ENCODE measurements at places on chromosomes 1 and 21.

GRCh38 chr21:30717105-30717504 lies 1.5 kb downstream of the KRTAP21-3 start:
- no peak overlapping the region for H3K4me3 ChIP-seq
- H3K27me3 ChIP-seq, result no peaks in the 10 kb centered on the region
- no peak for DNase-seq
- no peaks in the 10 kb centered on the region for H3K36me3 ChIP-seq
- no peak overlapping the region for H3K27ac ChIP-seq

GRCh38 chr1:73475316-73475870 lies 722.6 kb downstream of the LRRIQ3 start:
- H3K4me3 ChIP-seq, result no peak overlapping the region
- no peaks in the 10 kb centered on the region for H3K27me3 ChIP-seq
- no peaks in the 10 kb centered on the region for H3K4me1 ChIP-seq
- no peaks in the 10 kb centered on the region for H3K36me3 ChIP-seq
- no peak overlapping the region for H3K27ac ChIP-seq

DNA sequence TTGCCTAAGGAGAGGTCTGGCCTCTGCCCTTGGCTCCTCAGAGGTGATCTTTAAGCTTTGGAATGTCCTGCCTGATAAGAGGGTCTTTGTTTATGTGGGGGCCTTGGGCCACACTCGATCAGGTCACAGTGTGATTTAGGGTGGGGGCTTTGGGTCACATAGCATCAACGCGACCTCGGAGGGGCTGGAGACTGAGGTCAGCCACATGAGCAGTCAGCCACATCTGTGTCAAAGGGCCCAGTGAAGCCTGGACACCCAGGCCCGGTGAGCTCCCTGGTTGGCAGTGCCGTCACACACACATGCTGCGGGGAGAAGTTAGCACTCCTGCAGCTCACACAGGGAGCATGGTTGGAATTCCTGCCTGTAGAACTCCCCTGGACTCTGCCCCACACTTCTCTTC lies 345.0 kb downstream of the NPHP4 start:
- no peaks in the 10 kb centered on the region for H3K36me3 ChIP-seq
- no peaks in the 10 kb centered on the region for H3K27me3 ChIP-seq
- no peak overlapping the region for H3K4me3 ChIP-seq

GRCh38 chr1:154474802-154475201 lies 27.2 kb upstream of the TDRD10 start:
- no peaks in the 10 kb centered on the region for H3K27me3 ChIP-seq
- H3K27ac ChIP-seq, result no peak overlapping the region
- H3K36me3 ChIP-seq, result no peaks in the 10 kb centered on the region
- H3K4me1 ChIP-seq, result no peaks in the 10 kb centered on the region

DNA sequence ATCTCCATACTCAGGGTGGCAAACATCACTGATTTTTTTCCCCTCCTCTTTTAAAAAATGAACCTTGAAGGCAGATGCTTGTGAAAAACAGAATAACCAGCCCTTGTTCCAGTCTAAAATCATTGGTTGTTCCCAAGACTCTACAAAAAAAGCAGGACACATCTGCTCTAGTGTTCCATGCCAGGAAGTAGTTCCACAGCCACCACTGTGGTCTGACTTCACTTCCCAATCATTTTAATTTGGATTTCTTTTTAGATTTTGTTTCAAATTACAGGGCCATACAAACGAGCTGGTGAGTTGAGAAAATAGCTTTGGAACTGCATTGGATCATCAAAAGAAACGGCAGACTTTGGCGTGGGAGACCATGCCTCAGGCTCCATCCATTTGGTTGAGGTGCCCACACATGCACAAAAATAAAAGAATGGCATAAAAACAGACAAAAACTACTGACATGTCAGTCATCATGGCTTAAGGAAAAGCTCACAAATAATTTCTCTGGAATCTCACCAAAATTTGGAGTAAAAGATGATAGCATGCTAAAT lies 210.0 kb downstream of the GABPA start:
- H3K36me3 ChIP-seq, result no peaks in the 10 kb centered on the region
- H3K27me3 ChIP-seq, result no peaks in the 10 kb centered on the region
- DNase-seq, result no peak
- H3K4me1 ChIP-seq, result no peaks in the 10 kb centered on the region

DNA sequence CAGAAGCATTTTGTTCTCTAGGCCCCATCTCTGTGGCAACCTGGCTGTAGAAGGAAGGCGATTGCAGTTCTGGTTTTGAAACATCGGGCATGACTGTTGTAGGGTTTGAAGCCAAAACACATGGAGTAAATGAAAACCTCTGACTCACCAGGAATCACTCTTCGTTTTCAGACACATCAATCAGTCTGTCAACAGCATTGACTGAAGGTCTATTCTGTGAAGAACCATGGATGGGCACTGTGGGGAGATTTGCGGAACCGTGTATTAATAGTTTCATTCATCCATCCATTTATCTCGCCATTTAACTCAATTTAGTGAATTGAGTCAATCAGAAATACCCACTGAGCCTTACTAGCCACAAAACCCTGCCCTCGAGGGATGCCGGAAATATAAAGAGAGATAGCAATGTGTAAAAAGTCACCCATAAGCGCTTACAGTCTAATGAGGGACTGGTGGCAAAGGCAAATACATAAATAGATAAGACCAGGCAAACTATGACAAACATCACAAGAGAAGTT lies 364.6 kb upstream of the PROX1 start:
- no peaks in the 10 kb centered on the region for H3K36me3 ChIP-seq
- DNase-seq, result no peak
- no peaks in the 10 kb centered on the region for H3K27me3 ChIP-seq
- no peak overlapping the region for H3K4me3 ChIP-seq

DNA sequence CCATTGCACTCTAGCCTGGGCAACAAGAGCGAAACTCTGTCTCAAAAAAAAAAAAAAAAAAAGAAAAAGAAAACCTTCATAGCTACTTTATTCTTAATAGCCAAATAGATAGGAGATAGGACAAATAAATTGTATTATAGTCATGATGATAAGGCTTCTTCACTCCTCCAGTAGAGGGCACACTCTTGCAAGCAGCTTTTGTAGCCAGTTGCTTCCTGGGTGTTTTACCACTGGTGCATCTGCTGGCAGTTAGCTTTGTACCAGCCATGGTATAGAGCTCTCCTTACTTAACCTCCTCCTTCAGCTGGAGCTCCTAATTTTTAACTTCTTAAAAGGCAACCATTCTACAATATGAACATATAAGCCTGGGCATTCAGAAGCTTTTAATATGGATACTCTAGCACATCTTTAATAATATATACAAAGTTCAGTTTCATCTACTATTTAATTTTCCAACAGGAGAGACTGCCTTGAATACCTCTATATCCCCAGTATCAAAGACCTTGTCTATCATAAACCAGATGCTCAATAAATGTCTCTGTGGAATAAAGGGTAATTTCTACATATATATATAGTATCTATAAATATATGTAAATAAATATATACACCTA lies 35.8 kb downstream of the EVI5 start:
- H3K4me3 ChIP-seq, result no peak overlapping the region
- no peaks in the 10 kb centered on the region for H3K27me3 ChIP-seq
- no peak for DNase-seq
- H3K4me1 ChIP-seq, result no peaks in the 10 kb centered on the region

GRCh38 chr1:84107955-84108354 lies 36.1 kb upstream of the PRKACB start:
- H3K36me3 ChIP-seq, result no peaks in the 10 kb centered on the region
- peaks cover 4% of the 10 kb centered on the region for H3K4me1 ChIP-seq
- H3K4me3 ChIP-seq, result no peak overlapping the region
- no peak overlapping the region for H3K27ac ChIP-seq
- no peak for DNase-seq

DNA sequence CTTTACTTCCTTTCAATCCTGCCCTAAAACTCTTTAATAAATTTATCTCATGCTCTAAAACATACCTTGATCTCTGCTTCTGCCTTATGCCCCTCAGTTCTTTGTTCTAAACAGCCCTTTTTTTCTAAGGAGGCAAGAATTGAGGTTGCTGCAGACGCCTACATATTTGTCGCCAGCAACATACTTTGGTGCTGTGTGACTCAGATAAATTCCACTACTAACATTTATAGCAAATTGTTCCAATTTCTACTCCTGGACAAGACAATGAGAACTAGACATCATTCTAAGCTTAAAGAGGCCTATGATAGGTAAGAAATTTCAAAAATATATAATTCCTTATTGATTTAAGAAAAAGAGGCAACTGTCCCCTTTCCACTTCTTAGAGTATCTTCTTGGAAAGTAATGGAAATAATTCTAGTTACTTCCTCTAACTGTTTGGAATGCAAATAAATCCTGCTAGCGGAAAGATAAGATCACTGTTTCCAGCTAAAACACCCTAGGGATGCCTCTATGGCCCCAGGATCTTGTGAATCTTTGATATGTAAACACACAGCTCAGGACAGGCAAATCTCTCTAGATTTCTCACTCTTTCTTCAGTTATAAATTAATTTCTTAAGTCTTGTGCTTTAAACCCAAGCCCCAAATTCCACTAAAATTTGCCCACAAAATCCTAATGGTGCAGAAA lies 869.1 kb downstream of the KCNT2 start:
- H3K27me3 ChIP-seq, result no peaks in the 10 kb centered on the region
- H3K36me3 ChIP-seq, result no peaks in the 10 kb centered on the region
- H3K4me1 ChIP-seq, result no peaks in the 10 kb centered on the region
- no peak overlapping the region for H3K4me3 ChIP-seq
- no peak for DNase-seq

- DNase-seq, result no peak
- H3K4me1 ChIP-seq, result no peaks in the 10 kb centered on the region
- no peak overlapping the region for H3K4me3 ChIP-seq
These were observed 19.6 kb downstream of the ABCB10 start for GRCh38 chr1:229538945-229539344.
